ENCODE measurements at places on chromosomes 6 and 20.

- DNase-seq: no peak
These were observed 5.5 kb upstream of the AIG1 start for GRCh38 chr6:143055213-143055612.

GRCh38 chr20:35436177-35436573 lies 1.9 kb downstream of the GDF5 start:
- no peak for DNase-seq

GRCh38 chr20:56592211-56592610 lies 36.9 kb upstream of the TFAP2C start:
- no peak for DNase-seq

GRCh38 chr20:32972181-32973076 lies 31.8 kb downstream of the SUN5 start:
- no peak for DNase-seq

DNA sequence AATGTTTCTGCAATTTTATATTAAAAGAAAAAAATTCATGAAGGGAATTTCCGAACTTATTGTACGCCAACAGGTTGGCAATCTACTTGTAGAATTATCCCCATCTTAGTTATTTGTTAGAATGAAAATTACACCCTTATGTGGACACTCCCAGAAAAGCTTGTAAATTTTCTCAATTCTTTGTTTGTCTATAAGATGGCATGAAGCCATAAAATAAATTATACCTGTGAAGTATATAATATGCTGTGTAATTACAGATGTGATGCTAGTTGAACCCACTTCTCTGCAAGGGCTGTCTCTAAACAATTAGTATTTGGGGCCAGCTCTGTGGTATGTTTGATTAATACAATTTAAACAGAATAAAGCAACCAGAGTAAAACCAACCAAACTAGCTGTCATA lies 52.1 kb upstream of the DSP start:
- no peak for DNase-seq

- DNase-seq: no peak
These were observed 333.3 kb upstream of the HSF2 start for GRCh38 chr6:122066200-122066599.

GRCh38 chr6:85684809-85685171 lies 42.1 kb upstream of the SYNCRIP start:
- DNase-seq: no peak

- no peak for DNase-seq
These were observed 47.5 kb downstream of the CHMP4B start for GRCh38 chr20:33858666-33859065.

DNA sequence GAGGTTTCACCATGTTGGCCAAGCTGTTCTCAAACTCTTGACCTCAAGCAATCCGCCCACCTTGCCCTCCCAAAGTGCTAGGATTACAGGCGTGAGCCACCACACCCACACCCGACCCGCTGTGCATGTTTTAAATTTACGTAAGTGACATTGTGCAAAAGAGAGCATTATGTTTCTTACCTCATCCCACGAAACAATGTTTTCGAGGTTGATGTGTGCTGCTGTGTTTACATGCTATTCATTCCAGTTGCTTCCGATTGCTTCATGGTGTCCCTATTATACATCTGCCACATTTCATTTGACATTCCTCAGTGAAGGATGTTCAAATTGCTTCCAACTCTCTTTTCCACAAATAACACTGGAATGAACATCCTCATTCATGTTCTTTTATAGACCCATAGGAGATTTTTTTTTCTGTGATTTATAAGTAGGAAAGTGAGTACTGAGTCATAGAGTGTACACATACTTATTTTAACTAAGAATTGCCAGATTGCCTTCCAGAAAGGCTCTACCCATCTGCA lies 403.9 kb upstream of the JARID2 start:
- DNase-seq: no peak

- DNase-seq: no peak
These were observed 30.5 kb downstream of the PLCB4 start for GRCh38 chr20:9099372-9099771.

DNA sequence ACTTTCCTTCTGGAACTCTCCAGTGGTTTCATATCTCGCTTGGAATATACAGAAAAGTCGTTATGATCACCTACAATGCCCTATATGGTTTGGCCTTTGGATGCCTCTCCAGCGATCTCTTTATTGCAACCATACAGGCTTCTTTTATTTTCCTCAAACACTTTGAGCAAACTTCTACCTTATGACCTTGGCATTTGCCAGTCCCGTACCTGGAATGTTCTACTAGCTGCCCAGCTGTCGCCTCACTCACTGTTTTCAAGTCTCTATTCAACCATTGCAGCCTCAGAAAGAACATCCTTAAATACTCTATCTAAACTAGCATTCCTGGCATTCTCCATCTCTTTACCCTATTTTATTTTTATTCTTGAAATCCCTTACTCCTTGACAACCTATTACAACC lies 50.4 kb upstream of the NEDD9 start:
- no peak for DNase-seq

- DNase-seq: no peak
These were observed 61.0 kb downstream of the PKIB start for GRCh38 chr6:122671251-122671650.

DNA sequence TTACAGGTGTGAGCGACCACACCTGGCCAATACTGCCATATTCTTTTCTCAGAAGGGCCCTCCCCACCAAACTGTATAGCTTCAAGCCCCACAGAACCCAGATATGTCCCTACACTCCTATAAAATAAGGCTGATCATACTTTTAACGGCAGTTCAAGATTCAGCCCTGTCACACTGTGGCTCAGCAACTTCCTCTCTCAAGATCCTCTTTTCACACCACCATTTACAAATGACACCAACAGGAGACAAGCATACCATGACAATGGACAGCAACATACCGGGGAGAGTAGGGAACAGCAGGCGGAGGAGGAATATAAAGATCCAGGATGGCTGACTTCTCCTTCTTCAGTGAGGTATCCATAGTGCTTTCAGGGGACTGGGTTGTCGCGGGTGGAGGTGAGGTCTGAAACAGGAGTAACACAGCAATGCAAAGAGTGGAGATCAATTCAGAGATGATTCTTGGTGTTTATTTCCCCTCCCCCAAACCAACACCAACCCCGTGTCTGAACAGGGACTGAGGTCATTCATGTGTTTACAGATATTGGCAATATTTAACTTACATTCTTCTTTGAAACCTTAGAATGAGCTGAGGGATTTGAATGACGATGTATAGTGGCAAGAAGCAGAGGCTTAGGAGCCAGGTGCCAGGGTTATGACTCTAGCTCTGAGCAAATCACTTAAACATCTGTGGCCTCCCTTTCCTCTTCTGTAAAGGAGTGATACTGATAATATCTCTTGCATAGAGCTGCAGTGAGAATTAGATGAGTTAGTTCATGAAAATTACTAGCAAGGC lies 57.6 kb upstream of the IPCEF1 start:
- DNase-seq: peak; percentile 79

- DNase-seq: no peak
These were observed 3.4 kb downstream of the MED20 start for GRCh38 chr6:41917528-41917927.

GRCh38 chr6:29976253-29976587 lies 33.9 kb downstream of the HLA-A start:
- no peak for DNase-seq

- no peak for DNase-seq
These were observed at the start of gene IL17A for GRCh38 chr6:52186075-52186474. Gene IL17A, plus strand, starts transcription at chr6:52186375. Its CDS starts 57 bp downstream, at chr6:52186432.

DNA sequence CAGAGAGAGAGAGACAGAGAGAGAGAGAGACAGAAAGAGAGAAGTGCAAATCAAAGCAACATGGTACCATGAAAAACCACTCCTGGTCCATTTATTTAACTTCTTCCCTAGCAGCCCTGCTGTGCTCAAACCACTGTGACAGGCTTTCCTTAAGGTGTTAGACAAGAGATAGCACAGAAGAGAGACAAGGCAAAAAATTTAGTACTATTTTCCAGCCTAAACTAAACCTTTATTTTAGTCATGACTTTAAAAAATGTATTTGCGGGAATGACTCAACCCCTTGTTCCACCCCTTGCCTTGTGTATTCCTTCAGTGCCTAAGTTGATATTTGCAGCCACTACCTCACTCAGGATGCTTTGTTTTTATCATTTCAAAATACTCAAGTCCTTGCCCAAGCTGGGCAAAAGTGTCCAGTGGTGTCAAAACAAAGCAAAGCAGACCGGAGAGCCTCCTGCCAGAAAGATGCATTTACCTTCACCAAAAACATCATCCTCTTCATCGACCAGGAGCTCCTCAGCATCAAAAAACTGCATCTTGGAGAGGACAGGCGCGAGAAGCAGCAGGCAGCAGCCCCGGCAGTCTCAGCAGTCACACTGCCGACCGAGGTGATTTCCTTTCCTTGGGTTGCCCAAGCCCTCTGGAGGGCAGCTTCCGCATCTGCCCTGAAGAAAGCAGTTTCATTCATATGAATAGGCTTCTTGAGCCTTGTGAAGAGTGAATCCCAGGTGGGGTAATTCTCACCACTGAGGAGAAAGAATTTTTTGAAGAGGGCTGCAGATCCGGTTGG lies at the start of gene RIPOR2:
Gene RIPOR2, minus strand, starts transcription at position 595 of the 787 bp plus-strand sequence. Its CDS starts 62 bp downstream, at position 533.
- DNase-seq: peak; percentile 32

GRCh38 chr6:96777113-96777512 lies 60.2 kb downstream of the GPR63 start:
- no peak for DNase-seq

- DNase-seq: no peak
These were observed 107.4 kb upstream of the FRMD1 start for GRCh38 chr6:168186438-168186837.

GRCh38 chr6:32843331-32843978 lies 392 bp downstream of the PSMB8 start:
- DNase-seq: no peak

DNA sequence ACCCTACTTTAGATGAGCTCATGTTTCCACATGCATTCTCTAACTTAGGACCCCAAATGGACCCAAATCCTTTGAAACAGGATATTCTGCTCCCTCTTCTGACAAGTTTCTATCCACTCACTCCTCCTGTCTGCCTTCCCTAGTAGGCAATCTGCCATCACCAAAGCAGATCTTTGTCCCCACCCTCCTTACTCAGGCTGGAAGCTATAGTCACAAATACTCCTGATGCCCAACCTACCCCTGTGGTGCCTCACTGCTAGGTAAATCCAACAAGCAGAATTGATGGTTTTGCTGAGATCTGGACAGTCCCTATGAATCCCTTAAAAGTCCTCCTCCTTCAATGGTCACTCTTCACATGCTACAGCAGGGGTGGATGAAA lies 21.7 kb downstream of the ELOVL5 start:
- DNase-seq: no peak

- DNase-seq: no peak
These were observed 232.5 kb downstream of the RFPL4B start for GRCh38 chr6:112579601-112580000.

DNA sequence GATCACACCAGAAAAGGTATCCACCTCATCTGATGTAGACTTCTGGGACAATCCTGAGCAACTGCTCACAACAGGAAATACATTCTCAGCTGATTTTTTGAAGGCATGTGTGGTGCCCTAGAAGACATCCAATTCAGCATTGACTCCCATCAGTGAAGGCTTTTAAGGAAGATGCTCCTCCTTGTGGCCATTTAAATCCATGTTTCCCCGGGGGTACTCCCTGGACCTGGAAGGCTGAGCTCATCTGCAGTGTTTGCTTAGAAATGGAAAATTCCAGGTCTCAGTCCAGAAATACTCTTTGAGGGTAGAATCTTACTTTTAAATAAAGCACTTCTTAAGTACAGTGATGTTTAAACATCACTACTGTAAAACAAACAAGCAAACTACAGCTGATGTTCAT lies 195.5 kb upstream of the PDE10A start:
- no peak for DNase-seq

GRCh38 chr6:54013966-54014365 lies 97.3 kb upstream of the MLIP start:
- no peak for DNase-seq

DNA sequence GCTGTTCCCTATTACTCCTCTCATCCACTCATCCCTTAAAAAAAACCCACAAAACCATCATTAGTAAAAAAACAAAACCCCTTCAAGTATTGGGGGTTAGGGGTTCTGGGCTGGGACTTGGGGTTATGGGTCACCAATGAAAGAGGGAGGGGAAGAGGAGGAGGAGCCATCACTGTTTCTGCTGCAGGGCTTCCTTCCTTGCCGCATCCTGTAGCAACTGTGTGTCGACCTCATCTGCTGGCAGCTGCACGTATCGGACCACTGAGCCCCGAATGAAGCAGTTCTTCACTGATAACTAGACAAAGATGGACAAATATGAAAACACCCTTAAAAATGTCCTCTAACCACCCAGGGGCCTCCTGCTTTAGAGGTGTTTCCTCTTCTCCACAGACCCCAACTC lies 2.0 kb upstream of the VARS1 start:
- no peak for DNase-seq

DNA sequence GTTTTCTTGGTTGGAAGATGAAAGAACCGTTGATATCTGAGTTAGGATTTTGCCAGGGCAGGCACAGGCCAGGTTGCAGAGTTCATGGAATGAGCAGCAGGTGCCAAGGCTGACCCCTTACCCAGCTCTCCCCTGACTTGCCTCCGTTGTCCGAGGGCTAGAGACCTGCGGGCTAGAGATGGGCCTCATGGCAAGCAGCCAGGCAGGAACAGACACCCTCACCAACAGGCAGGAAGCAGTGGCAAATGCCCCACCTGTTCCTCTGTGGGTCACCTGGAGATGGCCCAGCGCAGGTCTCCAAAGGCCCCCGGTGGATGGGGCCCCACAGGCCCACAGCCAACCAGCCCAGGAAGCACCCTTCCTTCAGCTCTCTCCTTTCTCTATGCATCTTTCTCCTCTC lies 186.7 kb upstream of the PMEPA1 start:
- DNase-seq: no peak

DNA sequence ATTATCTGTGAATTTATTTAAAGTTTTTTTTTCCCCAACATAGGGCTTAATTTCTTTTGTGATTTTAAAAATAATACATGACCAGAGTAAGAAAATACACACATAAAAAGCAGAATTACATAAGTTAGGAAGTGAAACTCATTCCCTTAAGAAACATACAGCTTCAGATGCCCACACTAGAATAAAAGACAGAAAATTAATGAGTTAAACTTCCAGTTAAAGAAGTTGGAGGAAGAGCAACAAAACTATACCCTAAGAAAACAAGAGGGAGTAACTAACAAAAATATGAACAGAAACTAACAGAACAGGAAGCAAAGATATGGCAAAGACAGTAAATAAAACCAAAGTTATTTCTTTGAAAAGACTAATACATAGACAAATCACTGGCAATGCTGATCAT lies 107.6 kb upstream of the CEP85L start:
- no peak for DNase-seq

- no peak for DNase-seq
These were observed 51.7 kb downstream of the TTI1 start for GRCh38 chr20:37981568-37981967.

- no peak for DNase-seq
These were observed 1046.7 kb upstream of the MAP3K7 start for GRCh38 chr6:91633374-91634111.

DNA sequence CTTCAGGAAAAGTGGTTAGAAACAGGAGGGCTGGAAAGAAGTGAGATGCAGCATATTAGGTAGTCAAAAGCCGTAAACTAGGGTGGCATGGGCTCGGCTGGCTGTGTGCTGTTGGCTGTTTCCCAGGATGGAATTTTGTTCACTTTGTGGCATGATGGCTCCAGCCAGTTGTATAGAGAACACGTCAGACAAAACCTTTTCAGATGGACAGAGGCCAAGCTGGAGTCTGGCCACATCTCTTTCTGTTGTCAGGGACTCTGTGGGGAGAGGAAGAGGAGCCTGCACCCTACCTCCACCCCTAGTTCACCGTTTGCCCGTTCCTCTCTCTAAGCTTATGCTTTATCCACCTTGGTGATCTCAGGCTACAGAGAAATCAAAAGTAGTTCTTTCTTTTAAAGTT lies 22.0 kb downstream of the C6orf89 start:
- DNase-seq: no peak

GRCh38 chr6:28355743-28356665 lies 6.3 kb downstream of the ZKSCAN3 start:
- DNase-seq: peak; percentile 41

GRCh38 chr6:45930420-45931040 lies 85.1 kb downstream of the CLIC5 start:
- no peak for DNase-seq

Measured in bone marrow (tissue), 2 donors.